Amniotic stem cell (primary cell): ENCODE measurements at places on chromosomes 12 and 14.

- no peak for DNase-seq
Measured at GRCh38 chr12:83214185-83214584, 527.5 kb downstream of the TMTC2 start.

- no peak for DNase-seq
Measured at GRCh38 chr14:104436047-104436591, 143.4 kb upstream of the C14orf180 start.

DNA sequence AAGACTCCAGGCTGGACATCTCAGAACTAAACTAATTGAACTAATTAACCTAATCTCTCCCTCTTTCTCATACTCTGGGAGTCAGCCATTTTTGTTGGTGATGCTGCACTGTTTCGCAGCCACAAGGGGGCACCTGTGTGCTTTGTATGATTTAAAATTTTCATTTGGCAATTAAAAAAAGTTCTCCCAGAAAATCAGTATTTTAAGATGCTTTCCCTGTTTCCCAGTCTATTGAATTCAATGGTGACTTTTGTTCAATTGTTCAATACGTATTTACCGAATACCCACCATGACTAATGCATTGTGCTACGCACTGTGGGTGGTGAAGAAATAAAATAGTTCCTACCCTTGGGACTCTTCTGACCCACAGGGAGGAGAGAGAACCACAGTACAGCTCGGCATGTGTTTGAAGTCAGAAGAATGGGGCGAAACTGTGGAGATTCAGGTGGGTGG lies 63.7 kb downstream of the ZNF664 start:
- no peak for DNase-seq

- no peak for DNase-seq
Measured at GRCh38 chr14:40216976-40217375, 784.7 kb upstream of the FBXO33 start.

- no peak for DNase-seq
Measured at GRCh38 chr12:56040963-56041551, 661 bp upstream of the RPS26 start.

- DNase-seq = no peak
Measured at GRCh38 chr12:2324387-2324786, 271.6 kb downstream of the CACNA1C start.

- DNase-seq = no peak
Measured at GRCh38 chr14:61476754-61477410, 155.5 kb downstream of the PRKCH start.

DNA sequence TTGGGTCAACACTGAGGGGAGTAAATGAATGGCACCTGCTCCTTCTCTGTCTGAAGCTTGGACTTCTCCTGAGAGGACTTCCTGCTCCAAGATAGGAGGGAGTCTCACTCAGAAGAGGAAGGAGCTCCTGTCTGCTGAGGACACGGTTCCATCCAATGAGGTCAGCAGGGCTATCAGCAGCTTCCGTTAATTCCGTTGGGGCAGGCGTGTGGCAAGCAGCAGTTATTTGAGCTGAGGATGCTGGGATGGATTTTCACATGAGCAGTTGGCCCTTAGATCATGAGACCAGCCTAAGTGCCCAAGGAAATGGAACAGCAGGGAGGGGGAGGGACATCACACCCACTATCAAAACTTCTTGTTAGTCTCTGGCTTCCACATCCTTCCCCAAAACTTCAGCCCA lies 159.0 kb upstream of the PZP start:
- no peak for DNase-seq
